ENCODE measurements at places on chromosomes 2 and 18. TPM values are rescaled to one million over a fixed set of nuclear protein-coding genes. Genes with fewer than 3 reads are reported as not detected.

KCNS3 gene
- 0.31 TPM for total RNA-seq

SLC66A2 gene
- total RNA-seq = 40.3 TPM

MAP2 gene
- total RNA-seq = 5.0 TPM

GAREM2 gene
- total RNA-seq = under 0.01 TPM

SPRED2 gene
- 4.2 TPM for total RNA-seq

CTLA4 gene
- total RNA-seq = 0.16 TPM
